ENCODE measurements at places on chromosomes 3 and 15.
A peak's percentile ranks its signal among the peaks of the same experiment; 100 is the strongest.

DNA sequence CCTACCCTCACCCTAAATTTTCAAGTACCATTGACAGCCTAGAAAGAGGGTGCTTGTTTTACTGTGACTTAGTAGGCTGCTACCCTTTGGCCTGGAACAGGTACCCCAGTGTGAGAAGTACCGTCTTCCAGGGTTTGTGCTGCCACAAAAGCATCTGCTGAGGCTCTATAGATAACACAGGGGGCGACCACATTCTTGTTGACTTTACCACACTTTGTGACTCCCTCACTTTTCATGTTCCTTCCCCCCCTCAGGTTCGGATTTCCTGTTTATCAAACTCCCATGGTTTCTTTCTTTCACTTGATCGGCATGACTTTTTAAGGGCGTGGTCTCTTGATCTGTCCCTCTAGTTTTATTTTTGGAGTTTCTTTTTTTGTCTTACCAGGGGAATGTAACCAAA, 23.5 kb downstream of the EXOG start:
- DNase-seq = no peak

DNA sequence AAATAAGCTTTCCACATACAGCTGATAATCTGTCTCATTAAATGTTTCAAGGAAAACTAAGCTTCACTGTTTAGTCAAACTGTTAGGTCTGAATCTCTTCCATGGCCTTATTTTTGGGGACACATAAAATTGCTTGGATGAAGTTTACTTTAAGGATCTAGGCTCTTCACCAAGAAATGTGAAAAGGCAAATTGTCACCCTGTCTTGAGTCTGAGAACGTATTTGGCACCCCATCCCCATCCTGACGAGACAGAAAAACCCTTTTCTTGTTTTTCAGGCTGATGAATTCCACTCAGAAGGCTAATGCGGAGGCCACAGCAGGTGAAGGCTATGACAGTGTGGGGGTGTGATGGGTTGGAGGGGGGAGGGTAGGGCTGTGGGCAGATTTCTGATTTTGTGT, 226.6 kb downstream of the GREM1 start:
- DNase-seq = no peak

GRCh38 chr15:85031086-85031943, 49.7 kb downstream of the PDE8A start:
- no peak for DNase-seq

DNA sequence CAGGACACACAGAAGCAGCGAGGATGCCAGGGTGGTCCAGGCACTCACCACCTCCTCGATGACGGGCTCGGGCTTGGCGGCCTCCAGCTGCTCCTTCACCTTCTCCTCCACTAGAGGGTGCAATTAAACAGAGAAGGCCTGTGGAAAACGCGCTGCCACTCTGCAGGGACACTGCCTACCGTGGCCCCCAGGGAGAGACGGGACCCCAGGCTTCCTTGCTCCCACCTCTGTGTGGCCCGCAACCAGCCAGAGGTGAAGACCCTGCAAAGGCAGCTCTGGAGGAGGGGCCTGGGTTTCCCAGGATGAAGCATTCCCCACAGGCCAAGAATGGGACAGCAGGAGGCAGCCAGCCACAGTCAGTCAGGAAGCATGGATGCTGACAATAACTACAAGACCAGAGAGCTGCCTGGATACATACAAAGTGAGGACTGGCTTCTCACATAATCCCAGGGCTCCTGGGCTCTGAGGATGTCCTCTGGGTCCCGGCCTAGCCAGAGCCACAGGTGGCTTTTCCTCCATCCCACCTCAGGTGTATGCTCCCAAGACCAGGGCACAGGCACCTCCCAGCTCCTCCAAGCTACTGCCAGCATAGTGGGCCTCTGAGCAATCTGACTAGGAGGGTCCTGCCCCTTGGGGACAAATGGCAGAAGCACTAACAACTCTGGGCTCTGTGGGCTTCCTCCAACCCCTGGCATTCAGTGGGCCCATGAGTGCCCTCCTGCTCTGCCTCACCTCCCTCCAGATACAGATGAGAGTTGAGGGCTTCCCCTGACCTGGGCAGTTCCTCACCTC, 46.2 kb downstream of the PTH1R start:
- peak; percentile 18 for DNase-seq

DNA sequence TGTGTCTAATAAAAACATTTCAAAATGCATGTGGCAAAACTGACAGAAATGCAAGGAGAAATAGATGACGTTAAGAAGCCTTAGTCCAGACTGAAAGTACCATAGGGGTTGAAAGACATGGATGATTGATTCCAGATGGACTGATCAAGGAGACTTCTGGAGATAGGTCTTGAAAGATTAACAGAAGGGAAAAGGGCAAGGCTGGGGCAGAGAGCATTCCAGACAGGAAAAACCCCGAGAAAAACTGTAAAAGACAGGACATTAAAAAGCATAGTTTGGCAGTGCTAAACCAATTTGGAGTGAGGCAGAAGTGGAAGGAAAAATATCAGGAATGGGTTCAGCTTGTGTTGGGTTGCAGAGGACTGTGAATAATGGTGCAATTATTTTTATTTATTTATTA, 375.2 kb upstream of the SGO1 start:
- DNase-seq = no peak

- peak; percentile 57 for DNase-seq
These were observed 150.5 kb downstream of the WDR76 start for GRCh38 chr15:43977072-43977884.

GRCh38 chr15:64634576-64635498, 140.6 kb downstream of the RBPMS2 start:
- no peak for DNase-seq

DNA sequence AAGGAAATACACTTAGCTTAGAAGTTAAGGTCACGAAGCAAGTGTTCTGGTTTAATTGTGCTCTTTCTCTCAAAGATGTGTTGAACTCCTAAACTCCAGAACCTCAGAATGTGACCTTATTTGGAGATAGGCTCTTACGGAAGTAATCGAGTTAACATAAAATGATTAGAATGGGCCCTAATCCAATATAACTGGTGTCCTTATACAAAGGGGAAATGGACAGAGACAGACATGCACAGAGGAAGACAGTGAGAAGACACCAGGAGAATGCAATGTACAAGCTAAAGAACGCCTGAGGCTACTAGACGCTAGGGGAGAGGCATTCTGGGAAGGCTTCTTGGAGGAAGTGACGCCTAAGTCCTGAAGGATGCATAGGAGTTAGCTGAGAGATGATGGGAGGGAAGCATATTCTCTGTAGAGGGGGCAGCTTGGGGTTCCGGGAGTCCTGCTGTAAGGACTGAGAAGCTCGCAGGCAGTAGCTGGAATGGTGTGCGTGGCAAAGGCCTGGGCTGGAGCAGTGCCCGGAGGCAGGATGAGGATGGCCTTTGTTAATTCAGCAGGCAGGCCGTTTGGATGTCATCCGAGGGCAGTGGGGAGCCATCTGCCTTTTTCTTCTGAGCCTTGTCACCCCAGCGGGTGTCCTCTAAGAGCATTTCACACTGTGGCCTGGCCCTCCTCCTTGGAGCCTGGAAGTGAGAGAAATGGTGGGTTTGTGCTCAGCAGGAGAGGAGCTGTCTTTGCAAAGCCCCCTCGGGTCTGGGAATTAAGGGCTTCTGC, 513.4 kb downstream of the SHQ1 start:
- no peak for DNase-seq

DNA sequence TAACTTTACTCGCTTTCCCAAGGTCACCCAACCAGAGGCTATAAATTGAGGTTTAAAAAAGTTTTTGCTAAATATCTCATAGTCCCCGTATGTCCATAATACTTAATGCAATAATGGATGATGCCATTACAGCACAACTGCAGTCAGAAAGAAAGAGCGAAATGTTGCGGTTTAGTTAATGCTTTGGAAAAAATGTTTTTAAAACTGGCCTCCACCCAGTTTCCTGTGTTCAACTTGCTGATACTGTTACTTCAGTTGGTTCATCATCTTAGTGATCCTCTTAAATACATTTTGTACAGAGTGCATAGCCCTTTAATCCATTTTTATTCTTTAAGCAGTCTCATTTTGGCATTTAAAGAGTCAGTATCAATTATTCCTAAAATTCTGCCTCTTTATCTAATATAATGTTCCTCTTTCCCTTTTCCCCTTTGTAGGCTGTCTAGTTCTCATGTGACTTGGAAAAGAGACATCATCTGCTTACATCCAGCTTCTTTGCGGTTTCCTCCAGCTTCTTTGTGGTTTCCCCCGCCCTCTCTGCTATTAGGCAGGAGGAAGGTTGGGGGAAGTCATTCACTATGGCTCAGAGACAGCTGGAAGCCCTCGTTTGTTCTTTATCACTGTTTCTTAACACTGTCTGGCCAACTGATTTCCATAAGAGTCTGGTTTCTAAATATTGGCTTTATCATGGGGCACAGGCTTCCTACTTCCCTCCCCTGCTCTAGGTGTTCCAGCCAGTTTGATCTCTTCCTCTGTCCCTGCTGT, 154.3 kb downstream of the GOLIM4 start:
- DNase-seq = no peak

- no peak for DNase-seq
These were observed 281.3 kb downstream of the WDR72 start for GRCh38 chr15:53477981-53478766.

DNA sequence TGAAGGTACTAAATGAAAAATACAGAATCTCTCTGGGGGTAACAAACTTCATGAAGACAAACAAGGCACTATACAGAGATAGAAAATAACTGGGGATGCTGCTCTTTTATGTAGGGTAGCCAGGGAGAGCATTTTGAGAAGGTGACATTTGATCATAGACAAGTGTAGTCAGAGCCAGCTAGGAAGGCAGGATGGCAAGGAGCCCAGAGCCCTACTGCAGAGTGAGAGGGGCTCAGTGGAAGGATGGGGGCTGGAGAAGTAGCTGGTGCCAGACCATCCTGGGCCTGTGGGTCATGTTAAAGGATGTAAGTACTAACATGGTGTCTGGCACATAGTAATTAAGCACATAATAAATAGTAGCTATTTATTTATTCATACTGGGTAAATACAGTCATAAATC, 133.6 kb downstream of the MEIS2 start:
- DNase-seq = no peak

GRCh38 chr3:128313071-128313725, 153.5 kb downstream of the DNAJB8 start:
- DNase-seq = no peak

DNA sequence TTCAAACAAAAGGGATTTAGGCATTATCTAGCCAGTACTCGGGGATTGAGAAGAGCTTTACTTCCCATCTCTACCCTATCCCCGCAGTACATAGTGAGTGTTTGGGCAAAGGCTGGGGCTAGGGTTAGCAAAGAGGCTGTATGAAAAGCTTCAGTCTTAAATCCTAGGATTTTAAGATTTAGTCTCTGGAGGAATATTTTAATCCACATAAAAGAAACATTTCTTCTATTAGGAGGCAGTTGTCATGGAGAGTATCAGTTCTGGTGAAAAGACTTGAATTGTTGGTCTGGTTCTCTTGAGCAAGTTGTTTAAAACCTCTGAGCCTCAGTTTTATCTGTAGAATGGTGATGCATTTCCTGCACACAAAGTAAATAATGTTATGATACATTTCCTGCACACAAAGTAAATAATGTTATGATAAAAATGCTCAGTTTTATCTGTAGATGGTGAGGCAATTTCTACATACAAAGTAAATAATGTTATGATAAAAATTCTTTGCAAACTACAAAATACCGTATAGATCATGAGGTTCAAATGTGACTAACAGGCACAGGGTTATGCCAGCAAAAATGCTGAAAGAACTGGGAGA, 53.9 kb upstream of the ZBED2 start:
- DNase-seq = no peak

DNA sequence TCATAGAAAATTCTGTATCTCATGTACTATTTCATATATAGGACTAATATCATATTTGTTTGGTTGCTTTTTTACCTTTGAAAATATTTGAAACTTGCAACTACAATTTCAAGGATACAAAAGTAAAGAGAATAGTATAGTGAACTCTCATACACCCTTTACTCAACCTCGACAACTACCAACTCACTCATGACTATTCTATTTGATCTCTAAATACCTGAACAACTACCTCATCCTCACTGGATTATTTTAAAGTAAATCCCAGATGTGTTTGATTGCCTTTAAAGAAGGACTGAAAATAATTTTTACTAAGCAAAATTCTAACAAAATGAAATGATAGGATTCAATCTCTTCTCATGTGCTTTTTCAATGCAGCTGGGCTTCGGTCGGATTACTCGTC, 12.1 kb downstream of the TMPRSS7 start:
- no peak for DNase-seq

GRCh38 chr3:197798863-197799262, 7.8 kb downstream of the LRCH3 start:
- no peak for DNase-seq

GRCh38 chr15:88623061-88623460, 1.9 kb downstream of the AEN start:
- no peak for DNase-seq

- no peak for DNase-seq
These were observed 518.0 kb upstream of the NR2F2 start for GRCh38 chr15:95812491-95812890.

DNA sequence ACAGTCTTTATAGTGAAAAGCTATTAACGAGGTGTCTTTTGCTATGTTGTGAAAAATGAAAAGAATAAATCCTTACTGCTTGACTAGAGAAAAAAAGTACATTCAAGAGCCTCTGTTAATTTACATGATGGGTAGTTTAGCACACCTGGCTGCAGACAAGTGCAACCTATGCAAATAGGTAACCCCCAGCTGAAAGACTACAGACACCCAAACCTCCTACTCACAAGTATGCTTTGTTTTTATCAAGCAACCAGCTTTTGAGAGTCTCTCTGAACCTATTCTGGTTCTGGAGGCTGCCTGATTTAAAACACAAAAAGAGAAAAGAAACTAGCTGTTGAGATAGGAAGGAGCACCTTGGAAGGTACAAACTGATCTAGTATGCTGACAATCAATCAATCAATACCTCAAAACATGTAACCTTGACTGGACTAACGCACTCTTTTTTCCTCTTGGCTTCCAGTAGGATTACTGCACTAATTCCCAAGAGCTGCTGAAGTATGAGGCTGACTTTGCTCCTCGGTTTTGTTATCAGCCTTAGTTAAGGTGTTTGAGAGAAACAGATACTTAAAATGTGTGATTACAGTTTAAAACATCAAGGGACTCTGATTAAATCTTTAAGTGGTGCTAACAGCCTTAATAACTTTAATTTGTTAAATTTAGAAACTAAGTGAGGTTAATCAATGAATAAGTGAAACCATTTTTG, 63.6 kb downstream of the OSBPL10 start:
- no peak for DNase-seq
